Stimulated activated CD4-positive, alpha-beta T cell treated with anti-CD3 and anti-CD28 coated beads, Interleukin-15, amount 100 ng/mL, for 1 hour (primary cell): ENCODE measurements at places on chromosomes 1 and 21.

DNA sequence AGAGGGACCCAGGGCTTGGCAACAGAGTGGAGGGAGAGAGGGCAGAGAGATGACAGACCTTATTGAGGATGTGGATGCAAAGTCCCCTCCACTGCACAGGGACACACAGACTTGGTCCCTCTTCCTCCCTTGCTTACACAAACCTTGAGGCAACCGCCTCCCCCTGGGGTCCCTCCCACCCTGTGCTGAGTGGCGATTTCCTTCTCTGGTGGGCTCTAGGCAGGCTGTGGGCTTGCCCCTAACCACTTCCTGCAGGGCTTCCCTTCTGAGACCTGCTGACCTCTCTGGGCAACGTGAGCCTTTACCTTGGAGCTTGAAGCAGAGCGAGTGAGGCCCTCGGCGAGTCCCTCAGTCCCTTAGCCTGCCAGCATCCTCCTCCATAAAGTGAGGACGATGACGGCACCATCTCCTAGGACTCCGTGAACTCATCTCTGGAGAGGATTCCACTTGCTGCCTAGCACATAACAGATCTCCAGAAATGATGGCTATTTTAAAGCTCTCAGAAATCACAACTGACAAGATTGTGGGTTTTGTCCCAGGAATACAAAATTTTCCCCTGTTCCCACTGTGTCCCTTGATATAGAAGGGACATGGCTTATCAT is 25.0 kb downstream of the KIAA1614 start:
- no peak for DNase-seq

DNA sequence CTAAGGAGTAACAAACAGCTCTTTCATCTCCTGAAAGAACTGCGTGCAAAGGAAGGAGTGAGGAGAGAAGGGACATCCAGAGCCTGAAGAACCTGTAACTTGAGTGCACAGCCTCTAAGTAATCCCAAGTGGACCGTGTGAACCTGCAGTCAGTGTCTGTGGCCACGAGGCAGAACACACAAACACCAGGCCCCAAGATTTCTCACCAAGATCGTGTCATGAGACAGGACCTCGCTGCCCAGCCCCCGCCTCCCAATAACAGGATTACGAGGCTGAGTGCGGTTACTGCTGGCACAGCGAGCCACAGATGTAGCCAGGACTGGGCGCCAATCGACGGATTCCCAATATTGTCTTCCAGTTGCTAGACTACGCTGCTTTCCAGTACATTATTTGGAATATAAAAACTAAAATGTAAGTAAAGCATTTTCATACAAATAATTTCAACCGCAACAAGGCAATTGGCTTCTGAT is 101.3 kb upstream of the SLC25A33 start:
- no peak for DNase-seq

DNA sequence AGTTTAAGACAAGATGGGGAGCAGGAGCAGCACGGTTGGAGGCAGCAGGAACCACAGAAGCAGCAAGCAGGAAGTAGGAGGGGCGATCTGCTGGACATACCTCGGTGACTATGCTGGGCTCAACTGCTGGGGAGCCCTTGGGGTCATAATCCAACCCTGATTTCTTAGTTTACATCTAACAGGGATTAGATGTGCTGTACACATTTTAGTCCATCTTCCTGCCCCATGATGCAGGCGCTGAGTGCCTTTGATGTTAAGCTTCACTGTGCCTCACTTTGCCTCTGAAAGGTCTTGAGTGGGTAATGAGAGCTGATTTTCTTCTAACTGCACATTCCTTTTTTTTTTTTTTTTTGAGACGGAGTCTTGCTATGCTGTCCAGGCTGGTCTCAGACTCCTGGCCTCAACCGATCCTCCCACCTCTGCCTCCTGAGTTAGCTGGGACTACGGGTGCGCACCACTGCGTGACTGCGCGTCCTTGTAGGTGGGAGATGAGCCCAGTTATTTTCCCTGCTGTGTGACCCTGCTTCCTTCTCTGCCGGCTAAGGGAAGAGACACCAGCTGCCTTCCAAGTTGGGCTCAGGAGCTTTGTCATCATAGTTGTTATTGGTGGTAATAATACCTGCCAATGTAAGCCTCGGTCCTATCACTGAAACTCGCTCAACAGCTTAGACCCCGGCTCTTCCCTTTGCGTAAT is 1.1 kb upstream of the RCAN3 start:
- no peak for DNase-seq

DNA sequence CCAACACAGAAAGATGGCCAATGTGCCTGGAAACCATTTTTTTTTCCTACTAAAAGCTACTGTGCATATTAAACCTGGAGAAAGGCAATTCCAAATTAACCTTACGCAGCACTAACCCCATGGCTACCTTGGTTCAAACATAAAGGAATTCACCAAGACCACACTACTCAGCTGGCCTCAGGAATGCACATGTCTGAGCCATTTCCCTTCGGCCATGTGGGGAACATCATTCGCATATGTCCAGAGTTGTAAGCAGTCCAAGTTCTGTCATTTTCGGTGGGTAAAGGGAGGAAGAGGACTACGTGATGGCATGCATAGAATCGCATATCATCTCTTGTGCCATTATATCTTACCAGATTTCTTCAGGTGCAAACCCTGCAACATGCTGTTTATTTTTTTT is 175.4 kb downstream of the NTMT2 start:
- no peak for DNase-seq
